EL (cell line): ENCODE measurements at places on chromosomes 12 and 14.
A peak's percentile ranks its signal among the peaks of the same experiment; 100 is the strongest.

DNA sequence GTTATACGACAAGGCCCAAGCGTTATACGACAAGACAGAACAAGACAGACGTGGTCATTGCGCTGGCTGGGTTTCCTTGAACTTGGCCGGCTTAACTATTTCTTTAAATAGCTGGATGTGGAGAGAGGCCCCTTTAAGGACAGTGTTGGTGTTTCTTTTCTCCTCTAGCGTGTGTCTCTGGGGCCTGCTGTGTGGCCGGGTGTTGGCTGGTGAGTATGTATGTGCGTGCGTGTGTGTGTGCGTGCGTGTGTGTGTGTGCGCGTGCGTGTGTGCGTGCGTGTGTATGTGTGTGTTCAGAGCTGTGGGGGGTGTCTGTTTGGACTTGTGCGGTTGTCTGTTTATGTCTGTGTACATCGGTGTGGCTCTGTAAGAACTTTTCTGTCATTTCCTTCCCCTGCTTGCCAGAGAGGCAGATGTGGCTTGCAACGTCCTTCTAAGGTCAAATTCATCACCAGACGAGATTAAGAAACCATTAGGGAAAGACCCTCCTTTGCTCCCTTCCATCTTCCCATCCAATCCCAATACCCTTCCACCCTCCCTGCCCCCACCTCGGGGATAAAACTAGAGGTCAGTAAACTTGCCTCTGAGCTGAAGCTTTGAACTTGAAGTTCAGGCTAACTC, 78.6 kb upstream of the TBX3 start:
- no peak for DNase-seq

DNA sequence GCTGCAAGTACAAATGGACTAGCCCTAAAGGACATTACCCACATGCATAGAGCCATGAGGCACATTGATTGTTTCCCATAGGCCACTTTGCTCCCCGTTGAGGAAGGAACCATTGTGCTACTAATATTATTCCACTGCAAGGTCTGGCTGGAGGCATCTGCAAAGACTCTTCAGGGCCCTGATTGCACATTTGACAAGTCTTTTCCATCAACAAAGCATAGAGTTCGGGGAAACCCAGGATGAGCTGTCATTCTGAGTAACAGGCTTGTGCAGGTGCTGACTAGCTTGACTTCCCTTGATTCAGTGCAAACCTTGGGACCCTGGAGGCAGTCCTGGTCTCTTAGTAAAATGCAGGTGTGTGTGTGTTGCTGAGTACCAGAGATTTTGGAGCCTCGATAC, 73.8 kb downstream of the SUSD6 start:
- DNase-seq = no peak

- no peak for DNase-seq
These were observed 64.2 kb downstream of the RASSF3 start for GRCh38 chr12:64674367-64674922.

DNA sequence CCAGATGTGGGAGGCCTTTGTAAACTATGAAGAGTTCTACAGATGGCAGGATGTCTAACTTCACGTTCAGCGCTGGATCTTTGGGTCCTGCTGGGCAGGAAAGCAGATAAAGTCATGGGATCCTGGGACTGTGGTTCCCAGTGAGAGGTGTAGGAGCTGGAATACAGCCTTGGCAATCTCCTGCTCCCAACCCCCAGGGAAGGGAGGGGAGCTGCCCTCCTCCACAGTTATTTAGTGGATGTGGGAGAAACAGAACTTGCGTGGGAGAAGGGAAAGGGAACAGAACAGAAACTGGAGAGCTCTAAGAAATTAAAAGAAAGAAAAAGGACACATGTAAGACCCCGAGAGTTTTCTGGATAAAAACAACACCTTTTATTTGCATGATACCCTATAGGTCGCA, 37.0 kb downstream of the NUAK1 start:
- DNase-seq = no peak

GRCh38 chr12:55742719-55743405, at the start of gene GDF11:
Gene GDF11, plus strand, starts transcription at chr12:55743122. Its CDS starts 195 bp downstream, at chr12:55743317.
- DNase-seq = peak; percentile 82

GRCh38 chr12:85489194-85489593, 209.2 kb downstream of the ALX1 start:
- DNase-seq = no peak
